ENCODE measurements at places on chromosomes 7 and 10. TPM values are rescaled to one million over a fixed set of nuclear protein-coding genes. Genes with fewer than 3 reads are reported as not detected.
A peak's percentile ranks its signal among the peaks of the same experiment; 100 is the strongest.

MAT1A gene
- polyA plus RNA-seq: not detected

AASS gene
- polyA plus RNA-seq: 4.3 TPM

PRKG1 gene
- polyA plus RNA-seq: 26.2 TPM

EMX2 gene
- polyA plus RNA-seq: not detected

LIPM gene
- polyA plus RNA-seq: not detected

ZNF853 gene
- polyA plus RNA-seq: 4.6 TPM

PDIA4 gene
- polyA plus RNA-seq: 24.4 TPM

DNA sequence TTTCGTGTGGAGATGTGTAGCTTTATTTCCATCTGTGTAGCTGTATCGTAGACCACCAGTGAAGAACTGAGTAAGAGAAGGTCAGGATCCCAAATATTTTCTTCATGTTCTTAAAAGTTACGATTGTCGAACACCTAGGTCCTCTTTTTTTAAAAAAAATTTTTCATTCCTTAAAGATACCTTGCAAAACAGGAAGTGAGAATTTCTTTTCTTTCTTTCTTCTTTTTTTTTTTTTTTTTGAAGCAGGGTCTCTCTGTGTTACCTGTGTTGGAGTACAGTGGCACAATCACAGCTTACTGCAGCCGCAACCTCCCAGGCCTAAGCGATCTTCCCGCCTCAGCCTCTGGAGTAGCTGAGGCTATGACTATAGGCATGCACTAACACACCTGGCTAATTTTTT, 60.8 kb downstream of the PHTF2 start:
- no peak for DNase-seq

DNA sequence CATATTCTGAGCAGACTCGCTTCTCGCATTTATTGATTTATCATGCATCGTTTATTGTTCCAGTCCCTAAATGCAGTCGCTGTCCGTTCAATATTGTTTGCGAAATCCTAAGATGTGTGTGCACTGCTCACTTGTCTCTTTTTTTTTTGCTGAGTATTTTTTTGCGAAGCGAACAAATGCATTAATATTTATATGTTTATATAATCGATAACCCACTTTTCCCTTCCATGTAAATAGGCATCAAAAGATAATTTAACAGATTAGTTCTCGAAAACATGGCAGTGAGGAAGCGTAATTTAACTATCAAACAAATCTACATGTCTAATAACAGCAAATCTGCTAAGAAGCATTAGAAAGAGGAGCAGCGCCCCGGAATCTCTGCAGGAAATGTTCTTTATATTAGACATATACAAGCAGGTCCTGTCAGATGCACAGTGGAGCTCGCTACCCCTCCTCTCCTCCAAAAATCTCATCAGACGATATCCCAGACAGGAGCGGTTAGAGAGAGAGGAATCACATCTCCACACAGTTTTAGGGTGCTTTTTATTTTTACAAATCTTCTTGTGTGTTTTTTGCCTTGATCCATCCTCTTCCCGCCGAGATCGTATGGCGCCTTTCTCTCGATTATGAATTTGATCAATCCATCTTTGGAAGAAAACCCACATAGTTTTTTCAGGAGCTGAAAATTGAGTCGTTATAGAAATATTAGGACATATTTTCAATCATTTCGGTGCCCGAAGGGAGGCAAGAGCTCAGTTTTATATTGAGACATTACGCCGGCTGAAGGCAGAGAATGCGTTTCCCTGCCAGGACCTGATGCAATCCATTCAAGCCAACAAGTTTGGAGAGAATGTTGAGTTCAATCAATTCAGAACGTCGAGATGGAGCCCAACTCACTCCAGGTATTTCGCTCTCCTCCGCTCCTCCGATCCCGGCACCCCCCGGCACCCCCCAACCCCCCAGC, at the start of gene ARID5B:
Gene ARID5B (plus strand): TSS at position 871 of the 964 bp plus-strand sequence. CDS start 11 bp downstream, at position 882.
- DNase-seq: no peak

DNA sequence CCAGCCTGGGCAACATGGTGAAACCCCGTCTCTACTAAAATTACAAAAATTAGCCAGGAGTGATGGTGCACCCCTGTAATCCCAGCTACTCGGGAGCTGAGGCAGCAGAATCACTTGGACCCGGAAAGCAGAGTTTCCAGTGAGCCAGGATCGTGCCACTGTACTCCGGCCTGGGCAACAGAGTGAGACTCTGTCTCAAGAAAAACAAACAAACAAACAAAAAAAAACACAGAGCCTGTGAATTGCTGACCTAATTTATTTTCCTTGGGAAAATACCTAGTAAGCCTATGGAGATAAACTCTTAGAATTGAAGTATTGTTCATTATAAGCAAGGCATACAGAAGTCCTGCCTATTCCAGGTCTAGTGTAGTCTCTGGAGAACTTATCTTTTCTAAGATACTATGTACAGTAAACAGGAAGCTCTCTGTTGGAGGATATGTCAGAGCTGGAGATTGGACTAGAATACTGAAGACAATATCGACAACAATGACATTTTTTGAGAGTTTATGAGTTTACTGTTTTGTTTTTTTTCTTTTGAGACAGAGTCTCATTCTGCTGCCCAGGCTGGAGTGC, 14.9 kb downstream of the GTF2I start:
- DNase-seq: no peak

DNA sequence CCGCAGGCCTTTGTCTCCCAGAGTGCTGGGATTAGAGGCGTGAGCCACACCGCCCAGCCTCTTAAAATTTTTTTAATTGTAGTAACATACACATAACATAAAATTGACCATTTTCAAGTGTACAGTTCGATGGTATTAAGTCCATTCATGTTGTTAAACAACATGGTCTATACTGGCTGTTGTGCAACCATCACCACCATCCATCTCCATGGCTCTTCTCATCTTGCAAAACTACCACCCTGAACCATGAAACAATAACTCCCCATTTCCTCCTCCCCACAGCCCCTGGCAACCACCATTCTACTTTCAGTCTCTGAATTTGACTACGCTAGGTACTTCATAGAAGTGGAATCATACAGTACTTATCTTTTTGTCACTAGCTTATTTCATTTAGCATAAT, 7.9 kb upstream of the ZFYVE27 start:
- DNase-seq: peak; percentile 12

DNA sequence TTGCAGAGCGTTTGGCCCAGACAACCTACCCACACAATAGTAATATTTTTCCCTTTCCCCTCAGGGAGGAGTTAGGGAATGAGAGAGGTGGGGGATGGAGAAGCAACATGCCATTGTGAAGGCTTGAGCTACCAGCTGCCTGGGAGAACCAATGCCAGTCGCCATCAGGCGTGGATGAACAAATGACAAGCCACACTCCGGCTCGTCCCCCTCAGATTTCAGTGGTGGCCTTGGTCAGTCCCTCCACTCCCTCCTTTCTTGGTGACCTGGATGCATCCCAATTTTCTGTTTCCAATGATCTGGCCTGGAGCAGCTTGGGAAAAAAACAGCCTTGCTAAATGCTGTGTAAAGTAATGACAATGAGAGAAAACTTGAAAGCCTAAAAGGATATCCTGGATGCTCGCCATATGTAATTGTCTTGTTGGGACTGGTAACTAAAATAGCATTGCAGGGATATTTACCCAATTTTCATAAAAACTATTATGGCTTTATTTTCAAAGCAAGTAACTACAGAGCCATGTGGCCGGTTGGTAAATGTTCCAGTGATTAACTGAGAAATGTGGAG, 110.7 kb downstream of the ICA1 start:
- no peak for DNase-seq

GRCh38 chr10:111923032-111923431, 260.5 kb downstream of the GPAM start:
- DNase-seq: no peak

- no peak for DNase-seq
These were observed 78.1 kb upstream of the VWDE start for GRCh38 chr7:12481722-12482121.

DNA sequence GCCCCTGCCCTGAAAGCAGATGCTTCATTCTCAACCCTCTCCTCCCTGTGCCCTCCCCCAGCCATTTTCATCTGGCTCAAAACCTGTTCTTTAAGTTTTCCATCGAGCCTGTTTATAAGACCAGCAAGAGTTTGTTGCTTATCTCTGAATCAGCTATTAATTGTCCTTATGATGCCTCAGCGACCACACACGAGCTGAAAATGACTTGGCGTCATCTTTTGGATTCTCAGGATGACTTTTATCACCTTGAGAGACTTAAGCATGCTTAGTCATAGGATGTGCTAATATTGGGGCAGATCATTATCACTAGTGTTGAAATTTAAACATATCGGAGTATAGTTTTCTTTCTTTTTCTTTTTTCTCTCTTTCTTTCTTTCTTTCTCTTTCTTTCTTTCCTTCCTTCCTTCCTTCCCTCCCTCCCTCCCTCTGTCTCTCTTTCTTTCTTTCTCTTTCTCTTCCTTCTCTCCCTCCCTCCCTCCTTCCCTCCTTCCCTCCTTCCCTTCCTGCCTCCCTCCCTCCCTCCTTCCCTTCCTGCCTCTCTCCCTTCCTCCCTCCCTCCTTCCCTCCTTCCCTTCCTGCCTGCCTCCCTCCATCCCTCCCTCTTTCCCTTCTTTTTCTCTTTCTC, 184.5 kb downstream of the PHTF2 start:
- no peak for DNase-seq

DNA sequence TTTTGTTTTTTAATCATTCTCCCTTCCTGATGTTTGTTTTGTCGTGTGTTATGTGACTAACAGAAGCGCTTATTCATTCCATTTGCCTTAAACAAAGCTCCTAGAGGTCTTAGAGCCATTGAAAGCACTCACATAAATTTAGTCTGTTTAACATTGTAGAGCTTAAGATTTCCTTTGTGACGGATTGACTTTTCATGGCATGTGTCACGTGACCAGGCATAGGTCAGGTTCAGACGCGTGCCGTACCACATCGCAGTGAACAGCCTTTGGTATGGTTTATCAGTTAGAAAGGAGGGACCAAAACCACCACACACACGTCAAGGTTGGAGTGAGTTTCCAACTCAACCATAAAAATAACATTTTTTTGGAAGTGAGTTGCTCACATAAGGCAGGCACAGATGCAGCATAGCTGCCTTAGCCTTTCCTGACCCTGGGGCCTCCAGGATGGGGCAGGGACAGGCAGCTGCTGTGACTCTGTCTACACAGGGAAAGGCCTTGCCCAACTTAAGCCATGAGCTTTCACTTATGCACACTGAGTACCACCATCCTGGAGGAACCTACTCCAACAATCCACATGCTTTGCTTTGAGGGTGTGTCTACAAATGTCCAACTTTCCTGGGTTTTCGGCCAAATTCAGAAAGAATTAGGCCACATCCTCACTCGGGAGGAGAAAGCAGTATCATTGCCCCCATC, 55.5 kb downstream of the WDFY4 start:
- DNase-seq: no peak
